ENCODE measurements at places on chromosomes 4 and X. TPM values are rescaled to one million over a fixed set of nuclear protein-coding genes. Genes with fewer than 3 reads are reported as not detected.
A peak's percentile ranks its signal among the peaks of the same experiment; 100 is the strongest.

DNA sequence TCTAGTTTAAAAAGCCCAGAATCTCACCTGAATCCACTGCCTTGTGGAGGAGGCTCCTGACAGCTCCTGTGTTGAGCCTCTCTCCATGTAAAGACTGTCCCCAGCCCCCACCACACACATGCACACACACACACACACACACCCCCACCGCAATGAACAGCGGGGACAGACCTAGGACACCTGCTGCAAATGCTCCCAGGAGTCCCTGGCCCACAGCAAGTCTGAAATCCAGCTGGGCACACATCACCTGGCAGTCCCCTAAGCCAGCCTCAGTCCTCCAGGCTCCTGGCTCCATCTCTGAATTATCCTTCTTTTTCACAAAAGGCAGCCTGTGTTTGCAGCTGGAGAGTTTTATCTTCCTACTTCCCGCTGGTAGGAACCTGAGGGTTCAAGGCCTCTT lies 6.6 kb upstream of the FAM53A start:
- DNase-seq: no peak

GRCh38 chr4:6338175-6338950 lies 68.7 kb downstream of the WFS1 start:
- DNase-seq: no peak

GRCh38 chrX:10526451-10526850 lies 93.9 kb downstream of the MID1 start:
- no peak for DNase-seq

IGFBP7 gene
- polyA plus RNA-seq: 655 TPM

- no peak for DNase-seq
Observed at GRCh38 chr4:171785388-171785787, 27.8 kb upstream of the GALNTL6 start.

DNA sequence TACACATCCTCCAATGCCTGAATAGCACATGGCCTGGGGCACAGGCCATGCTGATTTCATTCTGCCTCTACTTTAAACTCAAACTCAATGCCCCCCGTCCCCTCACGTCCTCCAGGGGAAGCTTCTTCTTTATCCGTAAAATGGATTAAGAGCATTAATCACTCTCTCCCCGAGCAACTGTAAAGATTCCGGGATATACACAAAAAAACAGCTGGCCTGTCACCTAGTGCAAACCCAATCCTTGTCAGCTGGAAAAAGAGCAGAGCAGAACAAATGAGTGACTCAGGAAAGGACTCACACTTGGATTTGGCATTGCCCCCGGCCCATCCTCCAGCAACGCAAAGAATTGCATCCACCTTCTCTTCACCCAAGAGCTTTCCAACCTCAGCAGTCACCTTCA lies 7.8 kb downstream of the QDPR start:
- DNase-seq: no peak

CENPVL1 gene
- polyA plus RNA-seq: not detected

GRCh38 chr4:48905363-48906015 lies 1.1 kb downstream of the OCIAD2 start:
- no peak for DNase-seq

DNA sequence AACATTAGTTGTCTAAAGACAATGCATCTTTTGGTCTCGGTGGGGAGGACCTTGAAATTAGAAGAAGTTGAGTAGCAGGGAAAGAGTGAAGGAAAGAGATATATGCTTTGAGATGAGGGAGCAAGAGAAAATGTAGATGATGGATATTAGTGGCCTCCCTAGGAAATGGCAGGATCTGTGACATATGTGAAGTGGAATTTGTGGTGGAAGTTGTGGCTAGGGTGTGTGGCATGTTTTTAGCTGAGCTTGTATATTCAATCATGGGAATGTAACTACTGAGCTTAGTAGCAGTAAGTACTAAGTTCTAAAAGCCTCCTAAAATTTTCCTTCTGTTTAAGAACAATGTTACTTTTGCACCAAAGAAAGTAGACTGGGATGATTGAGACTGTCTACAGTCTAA lies 382.8 kb upstream of the CTSO start:
- no peak for DNase-seq

DNA sequence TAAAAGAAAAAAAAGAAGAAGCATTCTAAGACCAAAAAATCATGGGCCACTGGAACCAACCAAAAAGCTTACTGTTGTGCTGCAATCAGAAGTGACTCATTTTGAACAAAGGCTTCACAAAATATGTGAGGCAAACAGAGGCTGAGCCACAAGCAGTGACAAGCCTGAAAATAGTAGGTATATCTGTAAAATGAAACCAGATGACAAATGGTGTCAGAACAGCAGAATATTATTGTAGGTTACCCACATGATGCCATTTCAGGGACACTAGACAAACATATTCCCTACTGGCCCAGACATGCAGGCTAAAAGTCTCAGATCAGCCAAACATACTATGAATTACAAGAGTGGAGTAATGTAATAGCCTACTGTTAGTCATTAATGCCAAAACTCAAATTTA lies 1301.8 kb upstream of the DIAPH2 start:
- no peak for DNase-seq

ADGRG2 gene
- polyA plus RNA-seq: 0.04 TPM

DNA sequence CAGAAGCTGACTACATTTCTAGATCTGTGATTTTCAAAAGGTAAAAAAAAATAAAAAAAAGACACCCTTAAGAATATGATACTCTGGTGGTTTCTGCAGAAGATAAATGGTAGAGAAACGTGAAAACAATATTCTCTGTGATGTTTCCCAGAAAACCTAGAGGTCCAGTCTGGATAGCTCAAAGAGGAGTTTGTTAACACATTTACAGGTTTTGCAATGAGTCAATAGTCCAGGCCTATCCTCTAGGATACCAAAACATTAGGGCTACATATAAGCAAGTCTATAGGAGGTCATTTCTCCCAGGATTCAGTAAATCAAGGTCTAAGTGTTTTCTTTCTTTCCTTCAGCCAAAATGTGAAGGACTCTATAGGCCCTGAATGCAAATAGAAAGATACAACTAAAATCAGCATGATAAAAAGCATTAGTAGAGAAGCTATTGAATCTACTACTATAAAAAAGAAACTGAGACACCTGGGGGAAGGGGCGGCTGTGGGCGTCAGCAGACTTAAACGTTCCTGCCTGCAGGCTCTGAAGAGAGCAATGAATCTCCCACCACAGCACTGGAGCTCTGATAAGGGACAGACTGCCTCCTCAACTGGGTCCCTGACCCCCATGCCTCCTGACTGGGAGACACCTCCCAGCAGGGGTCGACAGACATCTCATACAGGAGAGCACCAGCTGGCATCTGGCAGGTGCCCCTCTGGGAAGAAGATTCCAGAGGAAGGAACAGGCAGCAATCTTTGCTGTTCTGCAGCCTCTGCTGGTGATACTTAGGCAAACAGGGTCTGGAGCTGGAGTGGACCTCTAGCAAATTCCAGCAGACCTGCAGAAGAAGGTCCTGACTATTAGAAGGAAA lies 33.7 kb upstream of the SPP1 start:
- DNase-seq: no peak

XG gene
- not detected for polyA plus RNA-seq

HUWE1 gene
- polyA plus RNA-seq: 76.1 TPM

DNA sequence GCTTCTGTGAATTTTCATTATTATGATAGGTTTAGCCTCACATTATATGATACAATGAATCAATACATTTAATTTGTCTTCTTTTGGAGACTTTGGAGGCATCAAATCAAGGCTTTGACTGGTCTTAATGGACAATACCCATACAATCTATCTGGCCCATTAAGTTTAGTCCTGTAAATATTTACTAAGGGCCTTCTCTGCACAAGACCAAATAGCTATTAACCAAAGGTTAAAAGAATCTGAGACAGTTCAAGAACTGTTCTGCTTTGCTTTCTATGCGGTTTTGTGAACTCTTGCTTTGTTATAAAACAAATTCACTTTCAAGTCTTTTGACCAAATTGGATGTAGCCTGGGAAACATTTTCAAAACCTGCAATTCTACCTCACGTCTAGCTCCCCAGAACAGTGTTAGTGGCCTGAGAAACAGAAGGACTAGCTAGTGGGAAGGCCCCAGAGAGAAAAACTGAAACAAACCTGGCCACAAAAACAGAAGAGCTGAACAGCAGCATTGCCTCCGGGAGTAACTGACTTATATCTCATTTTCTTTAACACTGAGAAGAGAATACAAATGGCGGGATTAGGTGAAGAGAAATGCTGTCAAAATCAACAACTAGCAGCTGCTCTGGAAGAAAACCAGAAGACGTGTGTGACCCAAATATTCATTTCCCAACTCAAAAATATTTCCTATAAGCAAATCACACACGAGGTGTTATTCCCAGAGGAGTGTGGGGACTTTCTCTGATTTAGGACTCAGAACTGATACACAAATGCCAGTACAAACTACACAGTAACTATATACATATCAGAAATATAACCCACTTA lies 548 bp downstream of the TLR1 start:
- DNase-seq: no peak

- DNase-seq: no peak
Observed at GRCh38 chr4:102252171-102252570, 93.1 kb downstream of the SLC39A8 start.

DNA sequence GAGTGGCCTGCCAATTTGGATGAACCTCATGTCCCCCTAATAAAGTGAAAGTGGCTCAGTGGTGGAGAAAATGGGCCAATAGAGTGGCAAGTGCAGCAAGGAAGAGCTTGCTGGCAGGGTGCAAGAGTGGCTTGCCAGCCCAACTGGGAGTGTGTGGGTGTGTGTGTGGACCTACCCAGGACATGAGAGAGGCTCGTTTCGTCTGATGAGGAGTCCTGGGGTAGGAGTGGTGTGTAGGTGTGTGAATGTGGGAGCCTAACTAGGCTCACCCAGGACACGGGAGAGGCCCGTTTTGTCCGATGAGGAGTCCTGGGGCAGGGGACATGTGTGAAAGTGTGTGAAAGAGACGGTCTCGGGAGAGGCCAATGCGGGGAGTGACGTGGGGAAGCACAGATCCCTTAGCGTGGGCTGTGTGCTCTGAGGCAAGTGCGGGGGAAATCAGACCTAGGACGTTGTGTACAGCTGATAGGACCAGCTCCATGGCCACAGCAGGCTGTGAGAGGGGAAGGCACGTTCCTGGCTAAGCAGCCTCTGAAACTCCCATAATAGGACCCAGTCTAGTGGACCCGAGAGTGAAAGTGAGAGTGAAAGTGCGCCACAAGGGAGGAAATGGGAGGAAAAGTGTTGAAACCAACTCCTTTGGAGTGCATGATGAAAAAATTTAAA lies 5.3 kb downstream of the GAGE10 start:
- no peak for DNase-seq

- no peak for DNase-seq
Observed at GRCh38 chr4:37322122-37322521, 77.6 kb downstream of the NWD2 start.

DNA sequence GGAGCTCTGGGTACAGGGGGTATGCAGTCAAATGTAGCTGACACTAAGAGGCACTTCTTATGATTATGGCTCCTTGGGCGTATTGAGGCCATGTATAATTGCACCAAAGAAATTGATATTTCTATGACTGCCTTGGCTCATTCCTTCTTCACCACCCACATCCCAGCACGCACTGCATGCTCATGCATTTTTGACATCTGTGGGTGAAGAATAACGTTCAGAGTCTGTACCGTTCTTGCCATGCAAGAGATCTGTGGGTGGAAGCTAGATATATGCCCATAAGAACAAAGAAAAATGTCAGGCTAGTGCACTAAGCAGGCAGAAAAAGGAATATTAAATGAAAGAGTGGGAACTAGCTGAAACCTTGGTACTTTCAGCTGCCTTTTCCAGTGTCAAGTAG lies 93.4 kb downstream of the EMCN start:
- no peak for DNase-seq

GLRA3 gene
- not detected for polyA plus RNA-seq

DNA sequence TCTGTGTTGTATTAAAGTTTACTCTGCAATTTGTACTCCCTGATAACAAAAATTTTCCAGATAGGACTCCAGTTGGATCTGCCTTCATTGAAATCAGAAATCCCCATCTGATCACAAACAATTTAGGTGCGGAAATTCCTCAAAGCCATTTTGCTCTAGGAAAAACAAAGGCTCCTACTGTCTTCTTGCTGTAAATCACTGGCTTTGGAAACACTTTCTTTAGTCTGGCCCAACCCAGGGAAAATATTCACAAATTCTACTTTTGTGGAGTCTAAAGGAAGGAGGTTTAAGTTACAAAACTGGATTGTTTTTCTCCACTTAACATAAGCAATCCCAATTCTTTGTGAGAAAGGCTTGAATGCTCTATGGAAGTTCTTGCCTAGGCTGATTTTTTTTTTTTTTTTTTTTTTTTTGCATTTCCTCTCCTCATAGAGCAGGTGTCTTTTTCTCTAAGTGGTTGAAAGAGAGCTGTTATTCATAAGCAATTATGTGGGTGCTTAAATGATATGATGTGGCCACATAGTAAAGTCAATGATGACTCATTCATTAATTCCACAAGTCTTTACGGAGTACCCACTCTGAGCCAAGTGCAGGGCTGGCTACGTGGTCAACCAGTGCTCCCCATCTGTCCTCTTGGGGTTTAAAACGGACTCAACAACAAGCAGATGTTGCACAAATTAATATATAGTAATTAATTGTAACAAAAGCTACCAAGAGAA lies 261.4 kb downstream of the LDB2 start:
- DNase-seq: no peak

DNA sequence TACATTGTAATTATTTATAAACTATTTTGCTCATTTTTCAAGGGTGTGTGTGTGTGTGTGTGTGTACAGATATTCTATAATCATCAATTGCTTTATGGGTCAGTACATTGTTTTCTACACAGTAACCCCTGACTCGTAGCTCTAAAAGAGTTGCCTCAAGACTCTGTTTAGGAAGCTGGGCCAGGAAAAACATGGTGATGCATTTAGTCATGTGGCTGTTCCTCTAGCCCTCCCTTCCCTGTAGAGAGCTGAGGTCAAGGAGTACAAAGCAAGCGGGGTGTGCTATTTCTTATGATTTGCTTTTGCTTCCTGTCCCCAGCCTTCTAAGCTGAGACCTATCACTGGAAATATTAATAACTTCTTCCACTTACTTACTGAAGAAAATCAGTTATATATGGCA lies 34.8 kb upstream of the SPANXD start:
- DNase-seq: no peak

DNA sequence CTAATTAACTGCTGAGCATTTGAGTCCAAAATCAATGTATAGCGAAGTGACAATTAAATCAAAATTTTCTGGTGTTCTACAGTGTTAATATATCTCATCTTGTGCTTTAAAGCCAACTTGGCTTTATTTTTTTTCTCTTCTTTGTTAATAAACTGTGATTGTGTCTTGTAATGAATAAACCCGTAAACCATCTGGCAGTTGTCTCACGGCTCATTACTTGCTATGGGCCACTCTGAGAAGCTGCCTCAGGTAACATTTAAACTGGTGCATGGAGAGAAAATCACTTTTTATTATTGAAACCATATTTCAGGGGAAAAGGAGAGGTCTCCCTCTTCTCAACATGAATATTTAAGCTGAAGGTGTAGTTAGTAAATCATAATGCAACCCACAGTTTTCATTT lies 694.0 kb downstream of the KCTD8 start:
- DNase-seq: no peak

GRCh38 chr4:136965478-136965877 lies 566.8 kb downstream of the PCDH18 start:
- no peak for DNase-seq

- peak; percentile 7 for DNase-seq
Observed at GRCh38 chr4:74805601-74806000, 11.3 kb upstream of the BTC start.

CNGA1 gene
- polyA plus RNA-seq: not detected

GRCh38 chr4:24024605-24025004 lies 134.8 kb upstream of the PPARGC1A start:
- DNase-seq: peak; percentile 18

Data from AG04450 (cell line).